ENCODE measurements at places on chromosomes 6 and 20.

GRCh38 chr6:93272211-93272610, 147.1 kb downstream of the EPHA7 start:
- DNase-seq, result no peak

GRCh38 chr20:19874040-19874727, 116.1 kb downstream of the RIN2 start:
- DNase-seq, result no peak

DNA sequence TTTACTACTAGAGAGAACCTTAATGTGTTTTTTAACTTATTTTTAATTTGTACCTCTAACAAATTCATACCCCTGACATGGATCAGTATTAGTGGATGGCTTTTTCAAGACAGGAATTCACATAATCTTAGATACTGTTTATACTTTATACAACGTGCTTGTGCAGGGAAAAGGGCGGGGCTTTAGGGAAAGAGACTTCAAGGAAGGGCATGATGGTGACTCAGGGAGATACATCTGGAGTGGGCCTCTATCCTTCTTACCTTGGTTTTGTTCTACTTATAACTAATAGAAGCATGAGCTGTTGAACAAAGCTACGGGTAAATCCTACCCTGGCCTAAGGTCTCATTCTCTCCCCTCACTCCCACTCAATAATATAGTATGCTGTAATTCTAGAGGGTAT, 160.8 kb downstream of the C6orf58 start:
- peak; percentile 57 for DNase-seq

DNA sequence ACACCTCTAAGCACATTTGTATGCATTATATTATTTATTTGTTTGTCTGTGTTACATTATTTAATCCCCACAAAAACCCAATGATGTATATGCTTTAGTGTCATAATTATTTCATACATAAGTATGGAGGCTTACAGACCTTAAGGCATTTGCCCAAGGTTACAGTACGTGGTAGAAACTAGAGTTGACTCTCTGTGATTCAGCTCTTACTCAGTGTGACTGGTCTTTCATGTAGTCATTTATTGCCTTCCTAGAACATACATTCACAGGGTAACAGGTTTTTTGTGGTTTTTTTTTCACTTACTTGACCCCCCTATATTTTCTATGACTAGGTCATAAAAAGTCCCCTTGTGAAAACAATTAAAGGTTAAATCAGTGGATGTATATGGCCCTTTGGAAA, 566.8 kb downstream of the TFAP2A start:
- DNase-seq, result peak; percentile 91

DNA sequence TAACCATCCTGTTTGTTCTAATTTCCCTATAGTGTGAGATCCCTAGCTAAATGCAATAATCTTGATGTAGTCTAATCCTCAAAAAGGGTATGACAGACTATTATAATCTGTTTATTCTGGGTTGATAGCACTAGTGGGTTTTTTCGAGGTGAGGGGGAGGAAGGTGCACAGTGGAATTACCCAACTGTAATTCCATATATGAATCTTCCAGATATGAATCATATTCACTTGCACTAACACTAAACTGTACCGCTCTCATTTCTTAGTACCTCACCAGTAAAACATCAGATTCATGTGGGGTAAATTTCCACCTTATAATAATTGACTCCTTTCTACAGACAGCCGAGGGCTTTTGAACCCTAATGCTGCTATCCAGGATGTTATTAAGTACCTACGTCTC, 16.5 kb downstream of the NCOA7 start:
- DNase-seq, result no peak

GRCh38 chr6:90290811-90291420, 5.7 kb downstream of the BACH2 start:
- DNase-seq, result no peak

Measured in epithelial cell of esophagus (primary cell).